ENCODE measurements at places on chromosomes 6 and 20.
A peak's percentile ranks its signal among the peaks of the same experiment; 100 is the strongest.

- peak; percentile 5 for DNase-seq
Observed at GRCh38 chr6:21504790-21505189, 88.8 kb upstream of the SOX4 start.

DNA sequence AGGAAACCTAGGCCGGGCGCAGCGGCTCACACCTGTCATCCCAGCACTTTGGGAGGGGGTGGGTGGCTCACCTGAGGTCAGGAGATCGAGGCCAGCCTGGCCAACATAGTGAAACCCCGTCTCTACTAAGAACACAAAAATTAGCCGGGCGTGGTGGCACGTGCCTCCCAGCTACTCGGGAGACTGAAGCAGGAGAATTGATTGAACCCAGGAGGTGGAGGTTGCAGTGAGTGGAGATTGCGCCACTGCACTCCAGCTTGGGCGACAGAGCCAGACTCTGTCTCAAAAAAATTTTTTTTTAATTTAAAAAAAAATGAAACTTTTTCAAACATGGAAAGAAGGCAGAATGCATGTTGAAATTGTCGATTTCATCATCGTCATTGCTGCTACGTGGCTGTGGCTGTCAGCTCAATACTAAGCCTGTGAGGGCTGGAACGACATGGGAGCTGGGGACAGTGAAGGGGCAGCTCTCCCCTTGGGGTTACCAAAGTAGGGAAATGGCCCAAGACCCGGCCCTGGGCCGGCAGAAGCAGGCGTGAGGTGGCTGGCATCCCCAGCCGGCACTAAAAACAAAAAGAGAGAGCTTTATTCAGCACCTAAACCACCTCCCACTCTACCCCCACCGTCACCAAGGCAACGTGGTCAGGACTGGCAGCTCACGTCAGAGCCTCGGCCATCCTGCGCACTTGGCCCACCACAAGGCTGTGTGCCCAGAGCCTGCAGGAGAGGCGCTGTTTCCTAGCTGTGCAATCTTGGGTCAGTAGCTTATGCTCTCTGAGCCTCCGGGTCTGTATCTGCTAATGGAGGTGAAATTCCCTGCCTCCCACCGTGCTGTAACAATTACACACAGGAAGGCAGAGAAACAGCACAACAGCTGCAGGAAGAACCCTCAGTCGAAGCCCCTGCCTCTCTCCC, 30.8 kb downstream of the AGPAT4 start:
- no peak for DNase-seq

DNA sequence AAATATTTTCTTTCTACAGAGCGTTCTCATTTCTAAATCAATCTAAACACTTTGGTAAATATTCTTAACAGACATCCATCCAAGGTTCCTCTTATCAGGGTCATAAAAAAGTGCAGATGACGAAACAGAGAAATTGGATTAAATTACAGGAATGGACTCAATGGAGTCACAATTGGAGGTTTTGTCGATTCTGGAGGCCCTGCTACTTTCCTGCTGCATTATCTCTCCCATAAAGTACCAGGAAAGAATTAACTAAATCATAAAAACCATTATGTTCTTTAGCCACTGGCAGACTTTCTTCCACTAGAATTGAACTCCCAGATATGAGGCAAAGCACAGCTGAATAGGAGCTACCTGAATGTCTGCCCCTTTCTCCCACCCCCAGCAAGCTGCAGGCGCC, 610.6 kb downstream of the HDGFL1 start:
- DNase-seq = no peak

- DNase-seq = no peak
Observed at GRCh38 chr20:25281541-25281991, 33.7 kb downstream of the PYGB start.

DNA sequence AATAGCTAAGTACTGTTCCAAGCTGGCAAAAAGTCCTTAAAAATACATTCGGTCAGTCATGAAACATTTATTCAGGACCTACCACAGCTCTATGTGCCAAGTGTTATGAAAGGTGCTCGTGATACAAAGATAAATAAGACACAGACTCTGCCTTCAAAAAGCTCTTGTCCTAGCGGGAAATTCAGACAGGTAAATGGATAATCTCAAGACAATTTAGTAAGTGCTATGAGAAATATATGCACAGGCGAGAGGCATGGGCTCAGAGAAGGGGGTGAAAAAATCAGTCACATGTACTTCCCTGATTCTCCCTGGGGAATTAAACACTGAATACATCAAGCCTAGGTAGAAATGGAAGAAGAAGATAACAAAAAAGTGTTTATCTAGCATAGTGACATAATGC, 49.8 kb upstream of the HEY2 start:
- DNase-seq = no peak

DNA sequence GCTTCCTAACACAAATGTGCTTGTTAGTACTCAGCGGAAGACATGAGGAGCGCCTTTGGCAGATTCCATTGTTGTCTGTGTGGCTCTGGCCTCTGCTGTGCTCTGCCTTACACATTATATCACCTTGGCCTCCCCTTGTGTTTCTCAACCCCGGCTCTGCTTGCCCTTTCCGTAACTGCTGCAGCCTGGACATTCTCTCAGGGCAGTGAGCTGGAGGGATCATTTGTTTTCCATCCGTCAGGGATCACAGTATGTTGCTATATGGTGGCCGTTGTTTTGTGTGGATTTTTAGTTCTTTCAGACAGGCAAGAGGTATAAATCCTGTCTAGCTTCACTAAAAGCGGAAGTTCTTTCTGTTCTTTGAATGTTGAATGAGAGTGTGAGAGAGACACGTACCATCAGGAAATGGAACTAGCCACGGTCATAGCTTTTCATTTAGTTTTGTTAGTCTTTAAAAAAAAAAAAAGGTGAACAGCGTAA, 175.1 kb downstream of the JARID2 start:
- DNase-seq = no peak

DNA sequence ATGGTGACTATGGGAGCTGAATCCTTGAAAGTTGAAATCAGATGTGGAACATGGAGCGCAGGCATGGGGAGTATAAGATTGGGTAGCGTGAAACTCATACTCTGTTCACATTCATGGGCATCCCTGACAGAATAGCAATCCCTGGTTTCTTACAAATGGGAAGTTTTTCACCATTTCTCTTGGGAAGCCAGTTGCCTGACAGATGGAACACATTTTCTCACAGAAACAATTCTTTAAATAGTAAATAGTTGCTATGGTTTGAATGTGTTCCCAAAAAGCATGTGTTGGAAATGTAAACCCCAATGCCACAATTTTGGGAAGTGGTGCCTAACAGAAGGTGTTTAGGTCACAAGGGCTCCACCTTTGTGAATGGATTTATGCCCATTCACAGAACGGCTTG, 262.8 kb upstream of the HS3ST5 start:
- DNase-seq = no peak

- DNase-seq = no peak
Observed at GRCh38 chr6:137395316-137395715, 98.9 kb downstream of the OLIG3 start.

- peak; percentile 56 for DNase-seq
Observed at GRCh38 chr20:50724851-50725723, 6.3 kb upstream of the PARD6B start.

DNA sequence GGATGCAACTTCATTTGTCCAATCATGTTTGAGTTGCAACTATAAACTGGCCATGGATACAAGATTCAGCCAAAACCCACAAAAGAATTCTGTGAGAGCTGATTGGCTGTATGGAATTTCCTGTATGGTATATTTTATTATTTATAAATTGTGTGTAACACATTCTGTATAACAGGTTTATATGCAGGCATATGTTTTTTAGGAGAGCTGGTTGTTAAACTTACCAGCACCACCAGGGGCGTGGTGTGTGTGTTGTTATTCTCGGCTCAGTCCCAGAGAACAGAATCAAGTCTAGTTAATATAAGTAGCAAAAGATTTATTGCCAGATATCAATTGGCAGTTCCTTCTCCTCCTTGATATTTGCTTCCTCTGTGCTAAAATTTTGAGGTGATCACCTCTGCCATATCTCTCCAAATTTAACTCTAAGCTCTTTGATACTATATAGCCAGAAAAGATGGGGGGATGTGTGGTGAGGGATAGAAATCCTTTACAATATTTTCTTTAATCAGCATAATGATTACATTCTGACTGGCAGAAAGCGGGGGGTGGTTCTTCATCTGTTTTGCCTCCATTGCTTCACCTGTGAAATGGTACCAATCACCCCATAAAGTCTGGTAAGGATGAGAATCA, 22.9 kb downstream of the CNBD2 start:
- DNase-seq = peak; percentile 20

DNA sequence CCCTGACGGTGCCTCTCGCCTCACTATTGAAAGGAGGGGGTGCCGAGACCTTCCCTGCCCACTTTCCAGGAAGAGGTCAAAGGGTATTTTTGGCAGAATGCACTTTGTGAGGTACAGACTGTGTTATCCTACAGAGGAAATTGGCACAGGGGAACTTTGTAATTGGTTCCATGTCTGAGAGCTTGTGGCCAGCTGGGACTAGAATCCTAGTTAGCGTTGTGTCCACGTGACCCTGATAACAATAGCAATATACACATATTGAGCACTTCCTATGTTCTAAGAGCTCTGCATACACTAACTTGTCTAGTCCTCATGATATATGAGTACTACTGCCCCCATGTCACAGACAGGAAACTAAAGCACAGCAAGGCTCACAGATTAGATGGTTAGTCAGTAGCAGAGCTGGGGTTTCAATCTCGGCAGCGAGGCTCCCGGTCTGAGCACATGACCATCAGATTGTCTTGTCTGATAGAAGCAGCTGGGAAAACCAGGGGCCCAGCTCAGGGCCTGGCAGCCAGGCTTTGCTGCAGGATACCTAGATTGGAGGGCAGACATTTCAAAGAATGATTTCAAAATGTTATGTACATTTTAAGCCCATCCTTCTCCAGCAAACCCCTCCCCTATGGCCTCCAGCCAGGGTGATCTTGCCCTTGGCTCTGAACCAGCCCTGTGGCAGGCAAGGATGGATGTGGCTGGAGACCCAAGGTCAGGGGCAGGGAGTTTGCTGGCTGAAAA, 1.4 kb downstream of the MAPK13 start:
- peak; percentile 51 for DNase-seq

- DNase-seq = peak; percentile 61
Observed at GRCh38 chr6:28880894-28881780, 42.6 kb downstream of the TRIM27 start.

DNA sequence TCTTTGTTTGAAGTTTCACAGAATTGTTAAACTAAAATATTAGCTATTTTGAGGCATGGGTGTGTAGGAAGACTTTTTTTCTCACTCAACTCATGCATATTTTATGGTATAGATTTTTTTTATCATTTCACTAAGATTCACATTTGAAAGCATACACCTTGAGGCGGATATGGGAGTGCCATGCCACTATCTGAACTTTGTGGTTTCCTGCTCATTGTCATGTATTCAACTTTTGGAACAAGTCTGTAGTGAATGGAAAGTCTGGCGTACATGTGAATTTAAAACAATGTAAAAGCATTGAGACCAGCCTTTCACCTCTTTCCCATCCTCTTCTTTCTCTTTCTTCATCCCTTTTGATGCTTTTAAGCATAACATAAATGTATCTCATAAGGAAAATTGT, 147.9 kb downstream of the TPBG start:
- DNase-seq = no peak

GRCh38 chr6:133577851-133578250, 311.1 kb upstream of the TCF21 start:
- DNase-seq = no peak

GRCh38 chr6:53581173-53581773, 36.4 kb upstream of the GCLC start:
- DNase-seq = no peak

GRCh38 chr20:35008411-35009342, 53.0 kb downstream of the MYH7B start:
- DNase-seq = no peak

- DNase-seq = peak; percentile 2
Observed at GRCh38 chr6:11277275-11278206, 45.1 kb upstream of the NEDD9 start.

- no peak for DNase-seq
Observed at GRCh38 chr6:39416026-39416425, 93.5 kb upstream of the KCNK16 start.

- no peak for DNase-seq
Observed at GRCh38 chr20:46334303-46334904, 26.1 kb upstream of the CDH22 start.

DNA sequence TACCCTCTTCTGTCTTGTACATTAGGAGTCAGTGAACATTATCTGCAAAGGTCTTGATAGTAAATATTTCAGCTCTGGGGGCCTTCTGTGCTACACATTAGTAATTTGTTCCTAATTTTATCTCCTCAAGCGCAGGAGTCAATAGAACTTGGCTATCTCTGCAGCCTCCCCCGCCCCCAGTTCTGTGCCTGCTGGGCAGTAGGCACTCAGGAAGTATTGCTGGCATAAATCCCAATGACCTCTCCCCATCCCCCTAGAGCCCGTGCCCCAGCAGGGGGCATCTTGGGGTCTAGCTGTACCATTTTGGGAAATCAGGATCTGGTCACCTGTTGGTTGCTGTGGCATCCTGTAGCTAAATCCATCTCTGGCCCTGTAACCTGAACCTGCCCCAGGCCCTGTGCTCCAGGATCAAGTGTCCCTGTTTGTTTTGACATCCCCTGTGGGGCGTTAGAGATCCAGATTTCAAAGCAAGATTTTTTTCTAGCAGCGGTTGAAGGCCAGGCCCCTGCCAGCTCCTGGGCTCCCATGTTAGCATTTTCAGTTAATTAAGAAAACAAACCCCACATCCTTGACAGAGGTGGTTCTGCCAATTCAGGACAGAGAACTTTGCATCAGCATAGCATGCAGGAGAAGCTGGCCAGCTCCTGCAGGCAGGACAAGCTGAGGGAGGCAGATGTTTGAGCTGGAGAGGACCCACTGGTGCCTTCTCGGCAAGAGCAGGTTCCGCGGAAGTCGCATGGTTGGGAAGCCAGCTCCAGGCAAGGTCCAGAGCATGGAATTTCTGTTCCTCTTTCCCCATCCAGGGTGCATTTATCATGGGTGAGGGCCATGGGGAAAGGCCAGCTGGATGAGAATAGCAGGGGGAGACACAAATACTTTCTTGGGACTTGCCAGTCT, 32.1 kb downstream of the DAAM2 start:
- DNase-seq = no peak

DNA sequence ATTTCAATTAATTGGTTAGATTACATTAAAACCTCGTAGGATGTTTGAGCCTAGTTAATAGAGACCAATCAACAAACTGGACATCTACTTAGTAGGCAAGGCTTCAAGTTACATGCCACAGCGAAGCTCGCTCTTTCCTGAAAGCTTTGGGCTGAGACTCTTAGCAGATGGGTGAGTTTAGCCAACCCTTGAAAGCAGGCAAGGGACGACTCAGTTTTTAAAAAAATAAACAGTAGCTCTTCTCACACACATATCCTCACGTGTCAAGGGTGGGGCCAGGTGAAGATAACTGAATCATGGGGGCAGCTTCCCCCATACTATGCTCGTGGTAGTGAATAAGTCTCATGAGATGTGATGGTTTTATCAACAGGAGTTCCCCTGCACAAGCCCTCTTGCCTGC, 775 bp downstream of the MTFR2 start:
- DNase-seq = no peak

DNA sequence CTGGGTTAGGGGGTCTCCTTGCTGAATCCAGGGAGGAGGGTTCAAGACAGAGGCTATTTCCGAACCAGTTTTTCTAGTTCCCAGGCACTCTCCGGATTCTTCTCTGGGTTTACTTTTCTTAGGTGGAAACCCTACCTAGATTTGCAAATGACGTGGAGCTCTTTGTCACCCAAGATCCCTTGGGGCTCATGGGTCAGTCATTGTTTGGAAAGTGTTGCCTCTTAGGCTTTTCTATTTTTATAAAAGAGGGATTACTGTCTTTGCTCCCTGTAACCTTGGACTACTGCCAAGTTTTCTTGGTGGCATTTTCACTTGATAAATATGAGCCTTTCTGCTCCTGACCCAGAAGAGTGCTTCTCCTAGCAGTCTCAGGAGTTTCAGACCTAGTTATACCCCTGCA, 33.6 kb downstream of the FAM209B start:
- DNase-seq = no peak

GRCh38 chr20:54167909-54168872, 5.6 kb downstream of the CYP24A1 start:
- DNase-seq = no peak

Measured in fibroblast of the conjunctiva (primary cell).